ENCODE measurements at places on chromosomes 4 and X.

GRCh38 chr4:102139932-102140331 is 205.3 kb downstream of the SLC39A8 start:
- DNase-seq: no peak

DNA sequence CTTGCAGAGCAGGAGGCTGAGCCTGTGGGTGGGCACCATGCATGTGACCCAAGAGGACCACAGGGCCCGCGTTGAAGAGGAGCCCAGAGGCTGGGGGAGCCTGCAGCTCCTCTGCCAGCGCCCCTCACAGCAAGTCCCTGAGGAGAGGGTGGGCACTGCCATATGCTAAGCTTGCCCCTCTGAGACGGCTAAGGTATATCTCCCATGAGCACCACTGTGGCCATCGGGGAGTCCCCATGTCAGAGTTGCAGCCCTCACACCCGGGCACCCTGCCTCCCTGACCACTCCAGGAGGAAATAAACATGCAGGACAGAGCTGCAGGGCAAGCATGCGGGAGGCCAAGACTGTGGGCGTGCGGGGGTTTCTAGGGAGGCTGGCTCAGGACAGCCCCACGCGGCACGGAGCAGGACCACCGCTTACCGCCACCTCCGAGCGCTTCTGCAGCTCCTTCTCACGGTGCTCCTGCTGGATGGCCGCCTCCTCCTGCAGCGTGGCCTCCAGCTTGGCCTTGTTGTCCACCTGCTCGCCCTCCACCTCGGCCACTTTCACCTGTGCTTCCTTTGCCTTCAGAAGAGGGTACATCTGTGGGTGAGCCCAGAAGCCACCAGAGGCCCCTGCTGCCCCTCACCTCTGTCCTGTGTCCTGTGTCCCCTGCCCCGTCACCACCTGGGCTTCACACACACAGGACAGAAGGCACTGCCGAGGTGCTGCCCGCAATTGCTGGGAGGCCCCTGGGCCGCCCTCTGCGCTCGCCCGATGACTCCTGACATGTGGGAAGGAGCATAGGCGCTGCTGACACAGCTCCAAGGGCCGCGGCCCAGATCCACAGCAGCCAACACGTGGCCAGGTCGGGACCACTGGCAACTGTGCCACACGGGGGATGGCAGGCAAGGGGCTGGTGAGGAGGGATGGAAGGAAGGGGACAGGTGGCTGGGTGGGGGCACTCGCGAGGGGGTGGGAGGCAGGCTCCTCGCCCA is 29.8 kb downstream of the FGFR3 start:
- DNase-seq: no peak

- no peak for DNase-seq
Observed at GRCh38 chr4:128916832-128917231, 107.3 kb downstream of the JADE1 start.

DNA sequence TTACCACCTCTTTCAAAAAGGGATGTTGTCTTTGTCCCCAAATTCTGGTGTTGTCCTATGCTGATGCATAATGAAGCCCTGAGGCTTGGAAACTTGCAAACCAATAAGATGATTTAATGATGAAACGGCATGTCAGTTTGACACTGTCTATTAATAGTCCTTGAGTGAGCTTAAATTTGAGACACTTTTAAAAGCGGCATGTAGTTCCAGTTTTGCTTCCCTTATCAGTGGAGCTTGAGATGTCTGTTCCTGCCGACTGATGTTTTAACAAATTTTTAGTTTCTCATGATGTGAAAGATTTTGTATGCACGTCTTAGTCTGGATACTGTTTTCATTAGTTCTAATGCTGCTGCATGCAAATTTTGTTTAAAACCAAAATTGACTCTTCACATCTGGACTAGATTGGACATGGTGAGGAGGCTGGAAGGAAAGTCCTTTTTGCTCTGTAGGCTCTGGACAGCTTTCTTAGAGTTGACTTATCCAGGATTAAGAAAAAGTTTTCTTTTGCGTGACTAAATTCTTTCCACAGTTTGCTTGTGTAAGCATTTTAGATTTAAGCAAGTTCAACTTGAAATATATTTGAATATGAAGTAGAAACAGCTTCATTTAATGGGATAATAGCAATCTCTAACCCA is 11.7 kb downstream of the C1GALT1C1 start:
- no peak for DNase-seq

GRCh38 chrX:11579636-11580600 is 85.8 kb downstream of the ARHGAP6 start:
- no peak for DNase-seq

DNA sequence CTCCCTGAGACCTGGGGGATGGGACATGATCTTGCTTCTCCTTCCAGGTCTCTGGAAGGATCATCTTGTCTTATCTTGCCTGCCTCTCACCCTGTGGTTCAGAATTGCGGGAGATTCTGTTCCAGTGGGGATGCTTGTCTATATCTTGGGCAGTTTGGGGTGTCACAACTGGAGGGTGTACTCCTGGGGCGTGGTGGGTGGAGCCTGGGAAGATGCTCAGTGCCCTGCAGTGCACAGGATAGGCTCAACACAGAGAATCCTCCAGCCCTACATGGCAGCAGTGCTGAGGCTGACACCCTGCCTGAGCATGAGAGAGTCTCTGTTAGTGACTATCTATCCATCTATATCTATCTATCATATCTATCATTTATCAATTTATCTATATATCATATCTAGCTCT is 7.7 kb downstream of the P2RY8 start:
- no peak for DNase-seq

GRCh38 chr4:140557831-140558435 is 10.8 kb downstream of the UCP1 start:
- DNase-seq: no peak

GRCh38 chrX:129553619-129554288 is 13.7 kb downstream of the OCRL start:
- no peak for DNase-seq

- no peak for DNase-seq
Observed at GRCh38 chr4:97144199-97144598, 999.1 kb downstream of the STPG2 start.

DNA sequence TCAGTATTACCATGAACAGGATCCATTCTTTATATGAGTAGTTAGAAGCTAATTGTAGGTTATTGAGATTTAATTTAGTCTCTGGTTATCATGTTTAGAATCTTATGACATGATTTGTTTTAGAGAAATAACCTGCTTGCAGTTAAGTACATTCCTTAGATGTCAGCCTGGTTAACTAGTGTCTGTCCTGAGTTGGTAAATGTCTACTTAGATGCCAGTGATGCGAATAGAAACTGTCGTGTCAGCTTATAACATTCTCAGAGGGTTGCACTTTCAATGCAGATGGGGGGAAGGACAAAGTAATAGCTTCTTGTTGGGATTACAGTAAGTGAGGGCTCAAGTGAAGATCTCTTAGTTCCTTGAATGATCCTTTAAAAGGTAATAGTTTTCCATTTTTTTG is 227.8 kb upstream of the SPRY1 start:
- DNase-seq: no peak

- no peak for DNase-seq
Observed at GRCh38 chrX:31228909-31229308, 157.1 kb upstream of the FTHL17 start.

- no peak for DNase-seq
Observed at GRCh38 chr4:86442881-86443280, 83.0 kb upstream of the MAPK10 start.

GRCh38 chr4:95409127-95409526 is 139.6 kb downstream of the UNC5C start:
- no peak for DNase-seq

DNA sequence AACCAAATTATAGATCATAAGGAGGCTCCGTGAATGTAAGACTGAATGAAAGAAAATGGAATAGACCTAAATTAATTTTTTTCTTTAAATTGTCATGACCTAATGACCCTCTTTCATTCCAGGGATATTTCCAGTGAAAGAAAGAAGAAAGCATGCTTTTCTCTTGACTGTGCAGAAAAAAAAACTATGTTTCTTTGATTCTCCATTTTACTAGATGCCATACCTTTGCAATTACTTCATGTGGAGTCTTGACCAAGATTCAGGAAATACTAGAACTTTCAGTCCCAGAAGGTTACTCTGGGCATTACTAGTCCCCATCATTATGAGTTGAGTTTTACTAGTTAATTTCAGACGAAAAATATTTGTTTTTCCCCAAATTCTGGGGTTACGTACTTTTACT is 6.4 kb upstream of the COMMD8 start:
- DNase-seq: no peak

DNA sequence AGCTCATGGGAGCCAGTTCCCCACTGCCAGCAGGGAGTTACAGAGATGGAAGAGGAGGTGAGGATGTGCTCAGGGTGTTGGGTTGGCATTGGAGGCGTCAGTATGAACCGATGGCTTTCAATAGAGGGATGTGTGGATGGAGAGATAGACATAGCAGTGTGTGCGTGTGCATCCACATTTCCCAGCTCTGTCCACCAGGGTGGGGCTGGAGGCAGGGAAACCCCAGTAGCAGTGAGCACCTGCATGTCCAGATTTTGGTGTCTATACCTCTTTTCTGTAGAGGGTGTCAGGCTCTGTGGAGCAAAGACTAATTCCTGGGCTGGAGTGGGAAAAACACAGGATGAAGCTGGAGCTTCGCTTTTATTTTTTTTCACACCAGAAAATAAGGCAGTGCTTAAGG is 37.2 kb upstream of the HGFAC start:
- DNase-seq: no peak

DNA sequence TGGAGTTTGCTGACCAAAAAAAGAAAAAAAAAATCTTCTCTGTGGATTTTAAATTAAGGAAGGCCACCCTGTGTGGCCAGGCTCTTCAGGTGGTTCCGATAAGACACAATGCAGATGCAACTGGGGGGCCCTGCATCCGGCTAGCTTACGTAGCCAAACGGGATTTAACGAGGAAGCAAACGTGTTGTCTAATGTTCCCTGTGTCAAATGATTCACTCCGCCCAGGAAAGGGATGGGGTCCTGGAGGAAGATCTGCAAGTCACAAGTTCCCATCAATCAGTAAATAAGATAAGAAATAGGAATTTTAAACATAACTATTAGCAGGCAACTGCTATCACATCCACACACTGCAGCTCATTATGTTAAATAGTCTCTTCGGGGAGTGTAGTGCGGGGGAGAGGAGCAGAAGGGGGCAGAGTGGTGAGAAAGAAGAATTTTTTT is 216.4 kb upstream of the GYPA start:
- DNase-seq: no peak

GRCh38 chr4:58163156-58163555 is 1053.0 kb upstream of the IGFBP7 start:
- DNase-seq: no peak
